ENCODE measurements at places on chromosomes 13 and 19.

- peak; percentile 55 for DNase-seq
These were observed at the start of gene KCNK6 for GRCh38 chr19:38319421-38320258. Gene KCNK6, plus strand, starts transcription at chr19:38319845. Its CDS starts 106 bp downstream, at chr19:38319951.

DNA sequence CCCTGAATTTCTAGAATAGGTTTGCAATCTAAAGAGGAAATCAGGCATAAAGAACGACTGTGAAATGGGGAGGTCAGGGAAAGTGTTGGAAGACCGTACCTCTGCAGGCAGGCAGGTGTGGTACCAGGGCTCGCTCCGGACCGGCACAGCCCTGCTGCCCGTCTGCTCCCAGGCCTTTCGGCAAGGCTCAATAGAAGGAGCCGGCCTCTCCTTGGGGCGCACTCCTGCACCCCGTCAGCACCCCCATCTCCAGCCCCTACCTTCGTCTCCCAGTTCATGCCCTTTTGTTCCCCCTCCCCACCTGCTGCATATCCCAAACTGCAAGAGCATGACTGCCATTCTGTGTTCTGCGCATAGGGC lies 139.8 kb upstream of the SOX1 start:
- no peak for DNase-seq

- no peak for DNase-seq
These were observed 16.0 kb upstream of the CYP4F2 start for GRCh38 chr19:15913830-15914229.

GRCh38 chr19:16571822-16572331 lies 338 bp downstream of the SLC35E1 start:
- DNase-seq = peak; percentile 51

GRCh38 chr13:31850041-31850555 lies 110.8 kb downstream of the RXFP2 start:
- no peak for DNase-seq

DNA sequence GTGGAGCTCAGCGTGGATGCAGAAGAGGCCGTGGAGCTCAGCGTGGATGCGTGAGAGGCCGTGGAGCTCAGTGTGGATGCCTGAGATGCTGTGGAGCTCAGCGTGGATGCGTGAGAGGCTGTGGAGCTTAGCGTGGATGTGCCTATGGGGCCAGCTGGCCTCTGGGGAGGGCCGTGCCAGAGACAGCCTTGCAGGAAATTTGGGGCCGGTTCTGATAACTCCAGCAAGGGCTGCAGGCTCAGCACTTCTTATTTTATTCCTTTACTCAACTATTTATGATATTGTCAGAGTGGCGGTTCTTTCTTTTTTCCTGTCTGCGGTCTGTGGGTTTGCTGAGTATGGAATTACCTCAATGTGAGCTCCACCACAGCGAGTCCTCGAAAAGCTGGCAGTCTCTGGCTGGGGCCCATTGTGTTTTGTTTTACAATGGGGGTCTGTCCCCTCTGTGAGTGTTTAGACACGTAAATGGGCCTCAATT lies 17.8 kb upstream of the TMEM255B start:
- DNase-seq = peak; percentile 27

DNA sequence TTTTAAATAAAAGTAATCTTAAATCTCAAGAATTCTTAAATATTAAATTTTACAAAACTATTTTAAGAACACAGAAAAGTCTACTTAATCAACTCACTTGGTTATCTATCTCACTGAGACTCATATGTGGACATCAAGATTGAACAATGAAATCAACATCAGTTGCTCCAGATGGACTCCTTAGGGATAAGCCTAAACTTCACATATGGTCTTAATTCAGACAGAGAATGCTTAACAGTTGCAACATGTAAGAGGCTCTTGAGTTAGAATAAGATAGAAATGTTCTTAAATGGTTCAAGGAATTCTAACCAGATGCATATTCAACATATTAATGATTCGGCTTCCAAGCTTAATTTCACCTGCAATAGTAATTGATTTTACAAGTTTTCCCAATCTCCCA lies 1730.9 kb downstream of the PCDH9 start:
- no peak for DNase-seq

DNA sequence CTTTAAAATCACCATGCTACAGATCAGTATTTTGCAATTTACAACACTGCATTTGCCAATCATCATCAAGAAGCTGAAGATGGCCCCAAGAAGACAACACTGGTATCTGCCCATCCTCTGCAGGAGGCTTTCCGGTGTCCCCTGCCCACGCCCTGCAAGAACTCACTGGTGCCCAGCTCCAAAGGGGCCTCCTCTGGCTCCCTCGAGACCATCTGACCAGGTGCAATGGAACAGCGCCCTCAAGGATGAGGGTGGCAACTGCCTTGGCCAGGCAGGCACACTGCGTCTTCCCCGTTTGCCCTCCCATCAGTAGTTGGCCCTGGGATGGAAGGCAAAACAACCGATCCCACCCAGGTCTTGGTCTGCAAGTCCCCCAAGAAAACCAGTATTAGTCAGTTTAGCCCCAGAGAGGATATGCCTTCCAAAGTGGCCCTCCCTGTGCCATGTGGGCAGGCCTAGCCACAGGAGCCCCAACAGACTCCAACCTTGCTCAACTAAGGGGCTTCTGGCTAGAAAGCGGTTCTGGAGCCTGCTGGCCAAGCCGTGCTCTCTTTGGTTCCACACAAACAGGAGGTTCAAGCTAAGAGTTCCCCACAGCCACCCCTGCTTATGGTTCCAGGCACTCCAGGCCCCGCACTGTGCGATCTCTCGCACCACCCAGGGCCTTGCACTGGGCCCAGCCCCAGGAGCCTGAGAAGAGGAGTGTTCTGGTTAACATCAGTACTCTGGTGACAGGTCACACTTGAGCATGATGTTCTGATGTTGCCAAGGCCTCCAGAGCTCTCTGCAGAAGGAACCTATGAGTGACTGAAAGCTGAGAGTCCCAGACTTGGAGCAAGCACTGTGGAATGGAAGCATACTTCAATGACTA lies 4.7 kb downstream of the PCID2 start:
- no peak for DNase-seq

Data from activated CD4-positive, alpha-beta T cell treated with anti-CD3 and anti-CD28 coated beads, Interleukin-2, amount 10 ng/mL, durations not matched to agents 7 days and 5 days (primary cell).